ENCODE measurements at places on chromosomes 11 and 22. TPM values are rescaled to one million over a fixed set of nuclear protein-coding genes. Genes with fewer than 3 reads are reported as not detected.

CRACR2B gene
- 4.8 TPM for total RNA-seq

TRPM5 gene
- total RNA-seq, result not detected

MIAT gene
- 0.29 TPM for total RNA-seq

OR6A2 gene
- not detected for total RNA-seq

SLC22A6 gene
- not detected for total RNA-seq

PNPLA5 gene
- not detected for total RNA-seq

NAALAD2 gene
- not detected for total RNA-seq

KCNJ5 gene
- total RNA-seq, result 0.02 TPM

OR2D2 gene
- not detected for total RNA-seq

LRRN4CL gene
- total RNA-seq, result 0.05 TPM

SPINDOC gene
- total RNA-seq, result 35.4 TPM

HMGXB4 gene
- total RNA-seq, result 11.6 TPM

STK33 gene
- 4.4 TPM for total RNA-seq

MOGAT2 gene
- total RNA-seq, result not detected

C22orf31 gene
- not detected for total RNA-seq

TSKU gene
- 200 TPM for total RNA-seq

C22orf15 gene
- not detected for total RNA-seq

GAL3ST3 gene
- total RNA-seq, result not detected

ZFP91 gene
- total RNA-seq, result 40.3 TPM

PDE3B gene
- total RNA-seq, result 2.3 TPM

MS4A4E gene
- not detected for total RNA-seq

LDLRAD3 gene
- 20.0 TPM for total RNA-seq

TAGLN gene
- total RNA-seq, result 61.4 TPM

PTPRJ gene
- 41.5 TPM for total RNA-seq

GNG3 gene
- total RNA-seq, result not detected

FOSL1 gene
- total RNA-seq, result 236 TPM

SMDT1 gene
- total RNA-seq, result 40.1 TPM

MTA2 gene
- total RNA-seq, result 87.1 TPM

All from A549 treated with CORT108297 at 1 μM for 4 hours (cell line).